ENCODE measurements at places on chromosomes 16 and 17.

DNA sequence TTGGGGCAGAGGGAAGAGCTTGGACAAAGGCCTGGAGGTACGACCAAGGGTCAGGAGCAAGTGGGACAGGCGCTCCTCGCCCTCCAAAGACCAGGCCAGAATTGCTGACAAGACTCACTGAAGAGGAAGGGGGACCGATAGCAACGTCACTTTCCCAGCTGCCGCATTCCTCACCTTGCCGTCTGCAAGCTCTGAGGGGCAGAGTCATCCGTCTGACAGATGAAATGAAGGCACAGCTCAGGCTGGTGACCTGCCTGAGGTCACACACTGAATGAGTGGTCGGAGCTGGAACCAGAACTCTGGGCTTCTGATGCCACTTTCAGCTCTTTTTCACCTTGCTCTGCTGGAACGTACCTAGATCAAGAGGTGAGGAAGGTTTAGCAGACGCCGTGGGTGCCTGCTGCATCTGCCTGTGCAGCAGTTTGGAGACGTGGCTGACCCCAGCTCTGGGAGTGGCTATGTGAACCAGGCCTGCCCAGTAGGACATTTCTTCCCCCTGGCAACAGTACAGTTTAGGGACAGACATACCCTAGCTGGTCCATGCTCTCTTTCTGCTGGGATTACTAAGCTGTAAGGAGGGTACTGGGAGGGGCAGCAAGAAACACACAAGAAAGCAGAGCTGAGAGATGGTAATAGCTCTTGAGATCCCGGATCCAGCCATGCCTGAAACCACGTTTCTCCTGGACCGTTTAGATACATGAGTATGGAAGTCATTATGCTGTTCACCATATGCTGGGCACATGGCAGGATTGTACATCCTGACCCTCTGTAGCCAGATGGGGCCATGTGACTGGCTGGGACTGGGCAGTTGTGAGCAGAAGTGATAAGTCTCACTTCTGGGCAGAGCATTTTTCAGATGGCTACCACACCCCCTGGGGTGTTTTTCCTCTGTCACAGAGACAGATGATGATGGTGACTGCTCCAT, 50.9 kb downstream of the IL21R start:
- no peak for DNase-seq

GRCh38 chr17:80339731-80340456, 75.1 kb upstream of the ENDOV start:
- no peak for DNase-seq

DNA sequence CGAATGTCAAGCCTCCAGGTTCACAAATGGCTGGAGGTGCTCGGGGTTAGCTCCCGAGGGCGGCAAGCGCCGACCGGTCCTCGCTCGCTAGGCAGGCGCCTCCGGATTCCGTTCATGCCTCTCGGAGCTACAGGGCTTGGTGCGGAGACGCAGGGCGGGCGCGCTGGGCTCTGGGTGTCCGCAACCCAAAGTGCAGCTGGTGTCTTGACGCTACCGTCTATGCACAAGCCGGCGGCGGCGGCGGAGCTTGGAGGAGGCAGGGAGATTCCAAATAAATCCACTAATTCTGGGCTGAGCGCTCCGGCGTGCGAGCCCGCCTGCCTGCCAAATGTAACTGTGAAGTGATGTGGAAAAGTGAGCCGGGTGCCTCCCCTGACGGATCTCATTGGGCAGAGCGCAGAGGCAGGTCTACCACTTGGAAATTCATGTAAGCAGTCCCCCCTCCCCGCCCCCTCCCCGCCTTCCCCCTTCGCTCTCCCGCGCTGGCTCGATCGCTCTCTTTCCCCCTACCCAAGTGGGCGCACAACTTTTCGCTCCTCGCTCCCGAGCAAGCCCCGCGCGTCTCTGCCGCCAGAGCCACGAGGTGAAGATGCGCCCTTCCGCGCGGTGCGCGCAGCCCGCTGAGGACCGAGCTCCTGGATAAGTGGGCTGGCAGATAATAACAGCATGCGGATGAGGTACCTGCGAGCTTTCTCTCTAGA, at the start of gene CDH8:
CDH8 (minus strand) TSS at position 338 of the 701 bp plus-strand sequence. CDS start 15,035 bp downstream, outside the sequence.
- DNase-seq = no peak

GRCh38 chr16:29854520-29855100, 8.4 kb downstream of the CDIPT start:
- no peak for DNase-seq

- peak; percentile 34 for DNase-seq
Observed at GRCh38 chr17:45584092-45585036, 93.8 kb upstream of the PLEKHM1 start.
